Activated CD8-positive, alpha-beta memory T cell treated with anti-CD3 and anti-CD28 coated beads, Interleukin-2, amount 10 ng/mL, durations not matched to agents 7 days and 5 days (primary cell): ENCODE measurements at places on chromosomes 1 and 21. TPM values are rescaled to one million over a fixed set of nuclear protein-coding genes. Genes with fewer than 3 reads are reported as not detected.

- DNase-seq: peak; percentile 90
Measured at GRCh38 chr1:161038523-161039153, at the start of gene TSTD1. Gene TSTD1 (minus strand): TSS chr1:161038964. CDS start chr1:161038889, 75 bp downstream.

Gene APP
- total RNA-seq: 25.1 TPM

Gene ITPKB
- 40.9 TPM for total RNA-seq

DNA sequence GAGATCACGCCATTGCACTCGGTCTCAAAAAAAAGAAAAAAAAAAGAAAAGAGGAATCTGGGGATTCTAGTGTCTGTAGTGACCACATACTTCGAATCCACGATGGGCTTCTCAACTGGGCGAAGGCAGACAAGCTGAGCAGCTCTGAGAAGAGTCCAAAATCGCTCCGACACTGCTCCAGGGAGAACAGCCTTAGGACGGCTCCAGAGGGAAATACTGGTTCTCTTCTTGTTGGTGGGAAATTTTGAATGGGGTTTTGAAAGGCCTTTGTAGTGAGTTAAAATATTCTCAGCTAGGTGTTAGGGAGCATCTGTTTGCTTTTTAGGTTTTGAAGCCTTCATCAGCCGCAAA lies 18.3 kb upstream of the HJV start:
- no peak for DNase-seq

DNA sequence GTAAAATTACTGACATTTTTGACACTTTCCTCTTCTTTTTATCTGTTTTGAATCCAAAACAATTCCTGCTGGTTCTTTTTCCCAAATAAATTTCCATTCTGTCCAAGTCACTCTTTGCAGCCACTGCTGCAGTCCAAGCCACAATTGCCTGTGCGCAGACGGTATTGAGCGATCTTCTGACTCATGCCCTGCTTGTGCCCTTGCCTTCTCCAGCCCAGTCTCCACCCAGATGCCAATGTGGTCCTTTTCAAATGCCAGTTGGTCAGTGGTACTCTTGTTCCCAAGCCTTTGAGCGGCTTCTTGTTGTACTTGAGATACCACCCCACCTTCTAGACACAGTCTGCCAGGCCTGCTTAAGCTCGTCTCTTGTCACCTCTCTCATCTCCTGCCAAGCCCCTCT lies 78.9 kb downstream of the CAMTA1 start:
- DNase-seq: no peak

GRCh38 chr1:36326499-36326898 lies 3.1 kb upstream of the EVA1B start:
- no peak for DNase-seq

- no peak for DNase-seq
Measured at GRCh38 chr1:24178407-24178806, 8.7 kb downstream of the IFNLR1 start.

DNA sequence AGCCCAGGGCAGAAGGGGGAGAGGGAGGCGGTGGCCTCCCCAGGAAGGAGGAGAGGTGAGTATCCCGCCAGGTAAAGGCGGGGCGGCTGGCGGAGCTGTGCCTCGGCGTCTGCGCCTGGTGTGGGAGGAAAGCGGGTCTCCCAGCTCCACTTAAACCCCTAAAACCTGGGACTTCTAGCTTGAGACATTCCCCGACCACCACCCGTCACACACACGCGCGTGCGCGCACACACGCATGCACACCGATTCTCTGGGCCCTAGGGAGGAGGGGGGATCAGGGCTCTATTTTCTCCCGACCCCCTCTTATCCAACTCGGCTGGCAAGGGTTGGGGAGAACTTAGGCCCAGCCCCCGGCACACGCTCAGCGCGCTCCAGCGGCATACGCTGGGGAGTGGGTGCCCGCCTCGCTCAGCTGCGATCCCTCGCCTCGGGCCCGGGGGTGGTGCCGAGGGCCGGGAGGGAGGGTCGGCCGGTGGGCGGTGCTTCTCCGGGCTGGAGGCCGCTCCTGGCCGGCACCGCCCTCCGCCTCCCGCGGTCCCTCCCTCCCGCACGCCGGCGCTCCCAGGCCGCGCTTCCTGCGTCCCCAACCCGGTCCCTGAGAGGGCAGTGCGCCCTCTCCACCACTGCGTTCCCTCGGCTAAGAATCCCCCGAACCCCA lies at the start of gene TMEM51:
TMEM51 (plus strand) TSS at position 564 of the 658 bp plus-strand sequence. CDS start 61,341 bp downstream, outside the sequence.
- no peak for DNase-seq

Gene DSCAM
- total RNA-seq: not detected

- DNase-seq: no peak
Measured at GRCh38 chr1:162889989-162890388, 29.0 kb upstream of the CCDC190 start.

- no peak for DNase-seq
Measured at GRCh38 chr21:26939601-26940111, 27.2 kb downstream of the ADAMTS5 start.

GRCh38 chr1:117567976-117568375 lies 37.9 kb upstream of the TENT5C start:
- DNase-seq: no peak

- no peak for DNase-seq
Measured at GRCh38 chr1:174766727-174767126, 233.0 kb upstream of the CACYBP start.

DNA sequence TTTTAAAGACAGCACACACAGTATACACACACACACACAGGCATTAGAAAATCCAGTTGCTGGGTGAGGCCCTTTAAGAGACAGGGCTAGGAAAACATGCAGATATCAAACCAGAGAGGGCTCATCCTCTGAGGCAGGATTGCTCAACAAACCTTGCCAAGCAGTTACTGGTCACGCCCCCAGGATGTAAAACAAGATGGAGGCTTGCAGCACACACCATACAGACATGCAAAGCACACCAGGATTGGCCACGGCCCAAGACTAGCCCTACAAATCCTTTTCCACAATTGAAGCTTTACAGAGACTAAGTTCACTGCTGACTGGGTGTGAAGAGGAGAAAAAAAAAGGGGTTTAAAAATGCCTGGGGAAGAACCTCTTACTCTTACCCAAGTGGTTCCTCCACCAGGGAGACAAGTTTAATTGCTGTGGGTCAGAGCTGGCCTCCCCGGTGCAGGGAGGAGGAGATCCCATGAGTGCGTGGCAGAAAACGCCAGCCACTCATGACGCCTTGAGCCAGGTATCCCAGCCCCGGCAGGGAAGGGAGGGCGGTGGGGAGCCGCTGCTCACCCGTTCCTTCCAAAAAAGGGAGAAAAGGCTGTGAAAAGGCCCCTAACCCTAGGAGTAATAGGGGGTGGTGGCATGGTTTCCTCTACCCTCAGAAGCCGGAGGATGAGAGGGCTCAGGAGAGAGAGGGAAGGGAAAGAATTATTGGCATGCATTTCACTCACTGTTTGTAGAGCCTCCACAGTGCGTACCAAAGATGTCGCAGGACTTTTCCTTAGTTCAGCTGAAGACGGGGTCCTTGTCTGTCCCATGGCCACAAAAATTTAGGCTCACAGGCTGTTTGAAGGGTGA lies 594.6 kb upstream of the ZP4 start:
- DNase-seq: no peak
